ENCODE measurements at places on chromosomes 3 and 15.

- no peak for DNase-seq
Observed at GRCh38 chr3:13019243-13020095, 53.8 kb downstream of the IQSEC1 start.

DNA sequence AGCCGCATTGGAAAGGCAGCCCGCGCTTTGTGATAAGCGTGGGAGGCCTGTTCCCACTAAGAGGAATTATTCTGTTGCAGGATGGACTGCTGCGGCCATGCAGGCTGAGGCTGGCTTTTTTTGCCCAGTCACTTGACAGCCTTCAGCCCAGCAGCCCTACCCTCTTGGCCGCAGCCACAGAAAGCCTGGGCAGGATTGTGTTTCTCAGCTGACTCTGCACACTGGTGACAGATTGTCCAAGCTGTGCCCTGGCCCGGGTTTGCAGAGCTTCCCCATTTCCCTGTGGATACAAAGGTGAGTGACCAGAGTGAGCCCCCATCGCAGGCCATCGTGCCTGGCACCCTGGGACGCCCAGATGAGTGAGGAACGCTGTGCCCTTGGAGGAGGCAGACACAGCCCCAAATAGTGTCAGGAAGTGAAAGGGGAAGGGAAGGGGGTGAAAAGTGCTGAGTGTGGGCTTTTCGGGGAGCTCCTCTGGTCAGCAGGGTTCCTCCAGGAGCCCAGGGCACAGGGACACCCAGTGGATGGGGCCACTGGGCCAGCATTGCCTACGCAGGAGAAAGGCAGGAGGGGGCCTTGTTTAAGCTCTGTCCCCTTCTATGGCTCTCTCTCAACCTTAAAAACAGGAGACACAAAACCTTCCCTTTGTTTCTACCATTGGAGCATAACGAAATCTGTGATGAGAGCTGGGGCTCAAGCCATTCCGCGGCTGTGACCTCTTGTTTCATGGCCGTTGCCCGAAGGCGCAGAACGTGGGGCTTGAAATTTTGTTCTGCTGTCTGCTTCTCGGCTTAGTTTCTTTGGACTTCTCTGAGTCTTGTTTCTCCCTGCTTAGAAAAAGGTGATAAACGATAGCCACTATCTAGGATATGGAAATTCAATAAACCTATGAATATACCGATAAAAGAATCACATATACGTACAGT, 91.5 kb upstream of the MEF2A start:
- DNase-seq, result no peak

GRCh38 chr3:1943395-1944118, 155.1 kb upstream of the CNTN4 start:
- no peak for DNase-seq

DNA sequence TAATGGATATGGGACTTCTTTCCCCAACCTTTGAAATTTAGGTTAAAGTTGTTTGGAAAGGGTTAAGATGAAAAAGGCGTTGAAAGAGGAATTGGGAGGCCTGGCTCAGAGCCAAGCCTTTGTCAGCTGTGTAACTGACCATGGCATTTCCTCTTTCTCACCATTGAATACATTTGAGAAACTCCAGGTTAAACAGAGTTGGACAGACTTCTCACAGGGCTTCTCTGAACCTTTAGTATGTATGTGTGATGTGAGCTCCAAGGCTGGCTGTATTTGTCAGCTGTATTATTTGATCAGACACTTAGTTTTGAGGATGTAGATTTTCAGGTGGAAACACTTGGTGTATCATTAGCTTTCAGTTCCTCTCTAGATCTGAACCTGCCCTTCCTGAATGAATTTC, 136.4 kb upstream of the GOLGA6L4 start:
- no peak for DNase-seq

GRCh38 chr3:61807865-61808276, 246.5 kb downstream of the PTPRG start:
- DNase-seq, result no peak

GRCh38 chr3:114642951-114643741, 349.3 kb downstream of the TIGIT start:
- DNase-seq, result no peak

DNA sequence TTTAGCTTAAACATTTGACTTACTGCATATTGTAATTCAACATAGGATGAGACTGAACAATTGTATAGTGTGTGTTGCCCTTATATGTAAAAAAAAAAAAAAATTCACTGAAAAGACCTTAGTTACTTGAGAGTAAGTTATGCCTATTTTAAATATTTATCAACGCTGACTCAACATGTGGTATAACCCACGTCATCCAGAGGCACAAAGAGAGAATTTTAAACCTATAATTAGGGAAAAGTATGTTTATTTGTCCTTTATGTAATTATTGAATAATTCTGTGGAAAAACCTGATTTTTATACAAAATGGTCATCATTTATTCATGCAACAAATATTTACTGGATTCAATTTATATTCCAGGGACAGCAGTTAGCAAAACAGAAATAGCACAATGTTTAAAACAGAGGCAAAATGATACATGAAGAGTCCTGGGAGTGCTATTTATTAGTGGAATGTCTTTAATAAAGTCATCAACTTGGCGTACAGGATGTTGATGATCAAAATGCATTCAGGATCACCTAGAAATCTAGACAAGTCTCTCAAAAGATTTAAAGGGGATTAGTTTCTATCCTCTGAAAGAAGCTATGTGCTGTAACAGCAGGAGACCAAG, 223.7 kb downstream of the PCCB start:
- DNase-seq, result no peak

- DNase-seq, result no peak
Observed at GRCh38 chr3:124121379-124122312, 129.7 kb upstream of the ROPN1 start.
